ENCODE measurements at places on chromosomes 7 and 10.

GRCh38 chr10:121772884-121773283 lies 154.9 kb downstream of the ATE1 start:
- no peak overlapping the region for H3K27ac ChIP-seq
- H3K4me3 ChIP-seq, result no peak overlapping the region
- no peaks in the 10 kb centered on the region for H3K27me3 ChIP-seq

- DNase-seq, result no peak
- H3K27me3 ChIP-seq, result peaks cover 7% of the 10 kb centered on the region
- H3K27ac ChIP-seq, result no peak overlapping the region
- no peaks in the 10 kb centered on the region for H3K4me1 ChIP-seq
- H3K36me3 ChIP-seq, result no peaks in the 10 kb centered on the region
Measured at GRCh38 chr7:131845573-131846314, 289.3 kb upstream of the PODXL start.

DNA sequence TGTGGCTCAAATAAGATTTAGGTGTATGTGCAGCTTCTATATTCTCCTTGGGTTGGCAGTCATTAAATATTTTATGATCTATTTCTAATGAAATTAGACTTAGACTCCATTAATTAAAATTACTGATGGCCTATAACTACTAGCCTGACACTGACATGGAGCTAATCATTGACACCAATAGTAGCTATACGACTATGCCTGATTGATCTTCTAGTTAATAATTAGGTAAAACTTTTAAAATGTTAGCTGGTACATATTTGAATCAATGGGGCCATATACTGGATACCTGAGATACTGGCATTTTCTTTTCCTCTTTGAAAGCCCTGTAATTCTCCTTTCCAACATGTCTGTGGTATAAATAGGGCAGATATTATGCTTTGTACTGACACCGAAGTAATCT lies 14.4 kb downstream of the WEE2 start:
- no peaks in the 10 kb centered on the region for H3K36me3 ChIP-seq
- DNase-seq, result no peak
- H3K27ac ChIP-seq, result no peak overlapping the region
- no peak overlapping the region for H3K4me3 ChIP-seq
- H3K4me1 ChIP-seq, result no peaks in the 10 kb centered on the region
- H3K27me3 ChIP-seq, result no peaks in the 10 kb centered on the region

GRCh38 chr10:71675295-71675970 lies 44.1 kb downstream of the C10orf105 start:
- no peaks in the 10 kb centered on the region for H3K4me1 ChIP-seq
- no peaks in the 10 kb centered on the region for H3K36me3 ChIP-seq
- no peak overlapping the region for H3K4me3 ChIP-seq
- no peak for DNase-seq

- peaks cover 8% of the 10 kb centered on the region for H3K4me1 ChIP-seq
- DNase-seq, result peak; percentile 22
- no peak overlapping the region for H3K27ac ChIP-seq
- peaks cover 7% of the 10 kb centered on the region for H3K36me3 ChIP-seq
Measured at GRCh38 chr7:33107136-33108066, 1.8 kb downstream of the RP9 start.

- peaks cover 38% of the 10 kb centered on the region for H3K36me3 ChIP-seq
- no peak for DNase-seq
- H3K27me3 ChIP-seq, result no peaks in the 10 kb centered on the region
- H3K4me1 ChIP-seq, result peaks cover 74% of the 10 kb centered on the region
- H3K4me3 ChIP-seq, result no peak overlapping the region
Measured at GRCh38 chr10:93475227-93475626, 6.9 kb downstream of the MYOF start.

DNA sequence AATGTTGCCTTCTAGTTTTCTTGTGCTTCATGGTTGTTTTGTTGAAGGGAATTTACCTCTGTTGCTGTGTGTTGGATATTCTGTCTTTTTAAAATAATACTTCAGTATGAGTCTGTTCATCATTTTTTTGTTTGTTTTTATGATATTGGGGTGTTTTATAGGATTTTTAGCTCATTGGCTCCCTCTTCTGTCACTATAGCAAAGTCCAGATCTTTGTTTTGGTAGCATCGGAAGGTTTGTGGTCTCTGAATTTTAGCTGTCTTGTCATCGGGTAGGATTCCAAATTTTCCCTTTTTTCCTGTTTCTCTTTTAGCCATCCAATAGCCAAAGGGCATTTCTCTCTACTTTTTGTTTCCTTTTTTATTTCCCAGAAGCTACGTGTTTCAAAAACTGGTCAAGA lies 91.4 kb downstream of the EXOC4 start:
- no peaks in the 10 kb centered on the region for H3K4me1 ChIP-seq
- DNase-seq, result no peak
- no peaks in the 10 kb centered on the region for H3K36me3 ChIP-seq
- H3K4me3 ChIP-seq, result no peak overlapping the region

DNA sequence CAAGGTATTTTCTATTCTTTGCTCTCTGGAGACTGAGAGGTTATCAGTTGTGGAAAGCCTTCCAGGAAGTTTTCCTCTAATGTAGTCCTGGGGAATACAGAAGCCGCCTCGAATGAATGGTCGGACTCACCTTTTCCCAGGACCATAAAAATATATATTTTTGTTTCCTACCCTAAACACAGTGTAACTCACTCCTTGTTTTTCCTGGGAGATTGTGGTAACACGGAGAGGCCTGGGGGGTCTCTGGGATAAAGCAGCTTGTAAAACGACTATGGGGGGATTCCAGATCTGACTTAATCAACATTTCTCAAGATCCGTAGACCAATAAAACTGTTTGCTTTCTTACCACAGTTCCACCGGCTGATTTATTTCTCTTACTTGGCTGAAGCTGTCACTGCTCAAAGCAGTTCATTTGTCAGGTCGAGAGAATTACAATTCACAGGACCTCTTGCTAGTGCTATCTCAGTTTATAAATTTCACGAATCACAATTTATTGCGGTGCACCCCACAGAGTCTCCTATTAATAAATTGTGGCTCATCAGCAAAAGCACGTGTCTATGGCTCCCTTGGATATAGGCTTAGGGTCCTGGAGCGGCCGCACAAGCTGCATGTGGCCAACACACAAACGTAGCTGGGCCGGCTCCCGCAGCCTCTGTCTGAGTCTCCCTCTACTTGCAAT lies 176.3 kb upstream of the BMPER start:
- H3K4me3 ChIP-seq, result no peak overlapping the region
- DNase-seq, result no peak
- no peaks in the 10 kb centered on the region for H3K36me3 ChIP-seq
- no peak overlapping the region for H3K27ac ChIP-seq
- H3K4me1 ChIP-seq, result peaks cover 4% of the 10 kb centered on the region

GRCh38 chr10:122655524-122656307 lies 43.9 kb downstream of the C10orf120 start:
- no peaks in the 10 kb centered on the region for H3K4me1 ChIP-seq
- H3K27me3 ChIP-seq, result no peaks in the 10 kb centered on the region
- no peak overlapping the region for H3K4me3 ChIP-seq
- DNase-seq, result no peak
- H3K27ac ChIP-seq, result no peak overlapping the region
- no peaks in the 10 kb centered on the region for H3K36me3 ChIP-seq

GRCh38 chr10:119653209-119653608 lies 2.0 kb downstream of the BAG3 start:
- DNase-seq, result no peak
- peaks cover 51% of the 10 kb centered on the region for H3K4me1 ChIP-seq

GRCh38 chr10:47296156-47296894 lies 3.7 kb upstream of the GDF10 start:
- H3K27me3 ChIP-seq, result peaks cover 38% of the 10 kb centered on the region
- peaks cover 2% of the 10 kb centered on the region for H3K4me1 ChIP-seq
- H3K36me3 ChIP-seq, result no peaks in the 10 kb centered on the region
- H3K4me3 ChIP-seq, result no peak overlapping the region
- no peak for DNase-seq
